Liver (tissue), 10 donors: ENCODE measurements at places on chromosomes 4 and X.

DNA sequence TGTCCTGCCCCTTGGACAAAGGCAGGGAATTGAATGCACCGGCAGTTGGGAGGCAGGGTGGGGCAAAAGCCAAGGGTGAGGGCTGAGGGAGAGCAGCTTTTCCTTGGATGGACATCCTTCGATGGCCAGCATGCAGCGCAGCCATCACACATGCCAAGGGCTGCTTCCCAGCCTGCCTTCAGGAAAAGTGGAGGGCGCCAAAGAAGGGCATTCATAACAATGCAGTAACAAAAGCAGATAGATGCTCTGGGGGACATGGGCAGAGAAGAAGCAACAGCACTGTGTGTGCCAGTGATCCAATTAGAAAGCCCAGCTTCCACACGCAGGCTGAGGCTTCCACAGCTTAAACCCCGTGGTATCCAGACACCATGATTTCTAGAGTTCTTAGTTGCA lies 71.5 kb downstream of the TSPAN5 start:
- DNase-seq, result no peak

DNA sequence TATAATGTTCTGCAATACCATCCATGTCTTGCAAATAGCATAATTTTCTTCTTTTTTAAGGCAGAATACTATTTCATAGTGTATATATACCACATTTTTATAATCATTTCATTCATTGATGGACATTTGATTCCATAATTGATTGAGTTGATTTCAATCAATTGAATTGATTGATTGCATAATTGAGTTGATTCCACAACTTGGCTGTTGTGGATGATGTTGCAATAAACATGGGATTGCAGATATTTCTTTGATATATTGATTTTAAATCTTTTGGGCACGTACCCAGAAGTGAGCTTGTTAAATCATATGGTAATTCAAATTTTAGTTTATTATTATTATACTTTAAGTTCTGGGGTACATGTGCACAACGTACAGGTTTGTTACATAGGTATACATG lies 232.8 kb downstream of the GALNTL6 start:
- DNase-seq, result no peak

DNA sequence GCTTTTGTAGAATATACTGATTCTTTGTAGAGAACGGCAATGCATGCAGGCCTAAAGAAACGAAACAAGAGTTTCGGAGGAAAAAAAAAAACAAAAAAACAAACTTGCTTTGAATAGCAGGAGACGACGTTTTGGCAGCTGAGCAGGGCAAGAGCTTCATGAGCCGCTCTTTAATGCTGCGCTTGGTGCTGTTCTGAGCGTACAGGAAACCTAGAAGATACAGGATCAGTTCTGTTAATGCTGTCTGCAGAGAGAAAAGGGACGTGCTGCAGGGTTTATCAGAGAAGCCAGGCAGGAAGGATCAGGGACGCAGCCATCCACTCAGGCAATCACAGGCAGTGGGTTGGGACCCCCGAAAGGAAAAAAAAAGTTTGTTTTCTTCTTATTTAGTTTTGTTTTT lies 182.2 kb downstream of the PACRGL start:
- no peak for DNase-seq

DNA sequence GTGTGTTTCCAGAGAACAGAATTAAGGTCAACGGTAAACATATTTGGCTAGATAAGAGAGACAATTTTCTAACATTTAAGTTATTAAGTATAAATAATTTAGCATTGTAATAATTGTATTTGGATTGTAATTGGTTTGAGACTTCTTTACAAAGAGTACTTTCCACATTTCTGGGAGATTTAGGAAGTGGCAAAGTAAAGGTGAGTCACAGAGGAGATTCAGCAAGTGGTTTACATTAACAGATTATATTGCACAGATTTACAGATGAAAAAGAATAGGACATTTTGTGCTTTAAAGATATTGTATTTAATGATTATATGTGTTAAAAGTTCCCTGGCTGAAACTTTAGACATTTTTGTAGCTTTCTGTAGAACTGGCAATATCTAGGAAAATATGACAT lies 584.4 kb upstream of the AADAT start:
- DNase-seq, result no peak
